Central memory CD4-positive, alpha-beta T cell (primary cell): ENCODE measurements at places on chromosomes 1 and 21.

GRCh38 chr21:25959799-25960198 lies 210.8 kb downstream of the APP start:
- DNase-seq, result no peak

- DNase-seq, result no peak
These were observed 43.1 kb downstream of the FOXO6 start for GRCh38 chr1:41404308-41404761.

GRCh38 chr1:40435471-40435870 lies 14.8 kb upstream of the ZFP69B start:
- no peak for DNase-seq

DNA sequence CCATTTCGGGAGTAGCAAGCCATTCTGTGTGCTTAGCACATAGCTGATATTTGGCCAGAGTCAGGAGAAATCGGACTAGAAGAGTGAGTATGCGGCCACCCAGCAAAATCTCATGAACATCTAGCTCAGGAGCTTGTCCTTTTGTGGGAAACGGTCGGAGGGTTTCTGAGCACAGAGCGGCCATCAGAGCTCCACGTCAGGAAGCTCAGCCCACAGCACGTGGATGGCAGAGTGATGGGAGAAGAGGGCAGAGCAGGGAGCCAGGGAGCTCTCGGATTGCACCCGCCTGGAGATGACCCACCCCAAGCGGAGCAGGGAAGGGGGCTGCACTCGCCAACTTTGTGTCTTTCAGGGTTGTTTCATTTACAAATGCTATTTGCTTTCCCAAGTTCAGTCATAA lies 13.9 kb downstream of the RCAN3 start:
- DNase-seq, result no peak

GRCh38 chr1:88014131-88014530 lies 669.9 kb upstream of the PKN2 start:
- no peak for DNase-seq

GRCh38 chr1:53512807-53513755 lies 53.9 kb downstream of the DMRTB1 start:
- no peak for DNase-seq

GRCh38 chr1:58786927-58787245 lies 3.0 kb upstream of the JUN start:
- DNase-seq, result no peak

- DNase-seq, result no peak
These were observed 4.9 kb downstream of the ARHGEF19 start for GRCh38 chr1:16207318-16208269.

- DNase-seq, result no peak
These were observed 21.4 kb downstream of the GNB1 start for GRCh38 chr1:1869469-1869868.

DNA sequence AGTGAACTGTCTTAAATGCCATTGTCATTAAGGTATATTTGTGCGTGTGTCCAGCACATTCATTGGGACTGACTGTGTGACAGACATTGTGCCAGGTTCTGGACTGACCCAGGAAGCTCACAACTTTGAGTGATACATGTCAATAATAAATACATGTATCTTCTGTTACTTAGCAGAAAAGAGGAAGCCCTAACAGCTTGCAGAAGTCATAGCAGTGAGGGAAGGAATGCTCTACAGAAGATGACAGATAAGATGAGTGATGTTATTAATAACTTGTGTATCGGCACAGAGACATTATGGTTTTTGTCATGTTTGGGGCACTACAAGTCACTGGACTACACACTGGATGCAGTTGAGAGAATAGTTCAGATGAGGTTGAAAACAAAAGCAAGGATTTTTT lies 1.2 kb upstream of the SRSF11 start:
- no peak for DNase-seq

- DNase-seq, result no peak
These were observed 455.6 kb upstream of the ZP4 start for GRCh38 chr1:238346340-238346739.

DNA sequence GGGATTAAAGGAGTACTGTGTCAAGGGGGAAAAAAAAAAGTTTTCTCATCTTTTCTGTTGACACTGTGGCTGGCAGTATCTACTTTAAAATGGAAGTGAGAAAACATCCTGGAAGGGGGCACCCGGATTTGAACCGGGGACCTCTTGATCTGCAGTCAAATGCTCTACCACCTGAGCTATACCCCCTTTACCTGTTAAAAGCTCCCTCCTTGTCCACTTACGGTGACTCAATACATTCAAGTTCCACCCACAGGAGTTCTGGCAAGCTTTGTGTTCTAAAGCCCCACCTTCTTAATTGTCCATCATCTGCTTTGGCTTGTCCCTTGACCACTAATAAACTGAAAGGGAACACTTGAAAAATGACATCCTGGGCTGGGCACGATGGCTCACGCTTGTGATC lies 68.2 kb downstream of the FNBP1L start:
- no peak for DNase-seq

DNA sequence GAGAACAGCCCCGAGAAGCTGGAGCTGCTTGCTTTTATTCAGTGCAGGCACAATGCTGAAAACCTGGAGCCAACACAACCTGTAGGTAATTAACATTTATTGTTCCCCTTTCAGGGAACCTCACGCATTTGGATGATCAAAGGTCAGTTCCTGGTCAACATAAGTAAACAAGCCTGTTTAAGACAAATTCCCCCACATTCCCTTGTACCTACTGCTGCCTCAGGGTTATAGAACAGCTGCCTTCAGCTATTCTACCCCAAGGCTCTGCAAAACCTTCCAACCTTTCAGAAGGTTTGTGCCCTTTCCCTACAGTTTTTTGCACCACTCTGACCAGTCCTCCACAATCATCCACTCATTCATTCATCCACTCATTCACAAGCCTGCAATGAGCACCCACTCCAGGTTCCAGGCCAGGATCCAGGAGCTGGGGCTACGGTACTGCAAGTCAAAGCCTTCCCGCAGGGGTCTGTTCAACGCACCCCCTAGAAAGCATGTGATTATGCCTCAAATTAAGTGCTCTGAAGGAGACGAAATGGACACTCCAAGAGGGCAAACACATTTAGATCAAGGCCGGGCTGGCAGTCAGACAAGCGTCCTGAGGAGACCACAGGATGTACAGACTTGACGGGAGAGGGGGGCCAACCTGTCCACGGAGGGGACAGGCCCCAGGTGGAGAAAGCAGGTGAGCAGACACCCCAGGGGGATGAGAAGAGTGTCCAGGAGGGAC lies 683.9 kb downstream of the MATN1 start:
- no peak for DNase-seq

DNA sequence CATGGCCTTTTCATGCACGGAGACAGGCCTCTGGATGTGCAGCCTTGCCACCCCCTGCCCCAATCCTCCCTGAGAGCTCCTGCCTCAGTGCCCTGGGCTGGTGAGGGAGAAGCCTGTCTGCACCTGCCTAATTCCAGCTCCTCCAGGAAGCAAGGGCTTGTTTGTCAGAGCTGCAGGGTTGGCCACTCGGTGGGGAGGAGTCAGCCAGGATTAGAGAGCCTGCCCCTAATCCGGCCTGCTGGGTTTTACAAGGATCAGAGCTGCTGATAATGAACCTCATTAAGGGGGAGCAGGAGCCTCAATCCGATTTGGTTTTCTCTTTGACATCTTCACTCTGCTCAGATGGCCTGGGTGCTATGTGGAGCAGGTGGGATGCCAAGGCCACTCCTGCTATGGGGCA lies 31.9 kb upstream of the LHX4 start:
- no peak for DNase-seq

DNA sequence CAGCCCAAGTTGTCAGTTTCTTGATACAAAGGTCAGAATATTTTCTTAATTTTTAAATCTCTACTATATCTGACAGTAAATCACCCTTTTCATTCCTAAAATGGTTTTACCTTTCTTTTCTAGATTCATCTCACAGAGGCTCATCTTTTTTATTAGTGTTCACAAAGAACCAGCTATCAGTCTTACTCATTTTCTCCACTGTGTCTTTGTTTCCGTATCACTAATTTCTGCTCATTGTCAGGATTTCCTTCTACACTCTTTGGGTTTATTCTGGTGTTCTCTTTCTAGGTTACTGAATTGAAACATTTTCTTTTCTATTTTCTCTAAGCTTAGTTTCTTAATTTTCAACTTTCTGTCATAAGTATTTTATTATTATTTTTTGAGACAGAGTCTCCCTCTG lies 8.7 kb downstream of the AGPAT3 start:
- no peak for DNase-seq

GRCh38 chr1:166113630-166114029 lies 53.2 kb downstream of the FAM78B start:
- no peak for DNase-seq

GRCh38 chr1:24921938-24922662 lies 8.0 kb downstream of the RUNX3 start:
- DNase-seq, result peak; percentile 75

GRCh38 chr1:6102532-6102845 lies 56.8 kb downstream of the KCNAB2 start:
- DNase-seq, result no peak

- no peak for DNase-seq
These were observed 26.4 kb upstream of the KAZN start for GRCh38 chr1:14571810-14572767.

DNA sequence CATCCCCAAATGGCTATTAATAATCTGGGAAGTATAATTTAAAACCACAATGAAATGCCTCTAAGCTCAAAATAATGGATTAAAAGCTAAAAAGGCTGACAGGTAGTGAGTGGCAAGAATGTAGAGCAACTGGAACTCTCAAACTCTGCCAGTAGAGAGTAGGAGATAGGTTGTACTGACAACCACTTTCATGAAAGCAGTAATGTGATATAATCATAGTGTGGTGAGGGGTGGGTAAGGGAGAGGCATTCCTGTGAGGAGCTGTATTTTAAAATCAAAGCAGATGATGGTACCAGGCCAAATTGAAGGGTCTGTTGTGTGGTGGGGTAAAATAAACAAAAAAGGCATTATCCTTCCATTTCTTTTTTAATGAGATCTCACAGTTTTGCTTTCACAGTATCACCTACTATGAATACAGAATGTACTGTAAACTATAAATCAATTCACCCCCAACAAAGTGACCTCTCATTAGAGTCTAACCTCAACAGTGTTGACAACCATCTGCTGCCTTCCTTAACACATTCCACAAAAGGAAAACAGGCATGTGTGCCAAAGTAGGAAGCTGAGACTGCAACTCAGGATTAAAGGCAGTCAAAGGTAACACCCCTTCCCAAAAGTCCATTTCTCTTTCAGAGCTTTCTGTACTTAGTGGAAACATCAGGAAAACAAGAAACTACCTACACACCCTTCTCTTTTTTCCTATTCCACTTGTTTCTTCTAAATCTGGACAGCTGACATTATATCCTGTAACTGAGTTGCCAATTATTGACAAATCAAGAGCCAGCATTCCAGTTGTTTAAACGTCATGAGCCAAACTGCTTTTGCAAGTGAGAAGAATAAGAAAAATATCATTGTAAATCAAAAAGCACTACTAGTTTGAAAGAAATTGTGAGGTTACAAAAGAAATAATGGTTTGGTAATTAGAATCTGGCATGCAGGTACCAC lies 130.8 kb downstream of the FAF1 start:
- DNase-seq, result no peak

GRCh38 chr1:67165468-67166041 lies 699 bp upstream of the IL23R start:
- DNase-seq, result no peak

DNA sequence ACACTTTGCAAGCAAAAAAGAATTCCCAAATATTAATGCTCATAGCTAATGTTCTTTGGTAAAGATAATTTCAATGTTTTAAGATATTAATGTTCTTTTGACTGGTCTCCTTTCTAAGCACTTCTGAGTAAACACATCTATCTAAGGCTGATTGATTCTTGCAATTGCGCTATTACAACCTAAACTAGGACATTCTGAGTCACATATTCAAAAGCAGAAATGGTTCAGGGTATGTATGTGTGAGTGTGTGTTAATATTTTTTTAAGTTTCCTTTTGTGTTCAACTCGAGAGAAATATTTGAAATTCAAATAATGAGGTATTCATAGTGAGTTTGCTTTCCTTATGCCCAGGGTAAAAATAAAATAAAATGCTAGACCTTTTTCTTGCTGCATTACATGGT lies 203.6 kb upstream of the GRIK3 start:
- DNase-seq, result no peak

DNA sequence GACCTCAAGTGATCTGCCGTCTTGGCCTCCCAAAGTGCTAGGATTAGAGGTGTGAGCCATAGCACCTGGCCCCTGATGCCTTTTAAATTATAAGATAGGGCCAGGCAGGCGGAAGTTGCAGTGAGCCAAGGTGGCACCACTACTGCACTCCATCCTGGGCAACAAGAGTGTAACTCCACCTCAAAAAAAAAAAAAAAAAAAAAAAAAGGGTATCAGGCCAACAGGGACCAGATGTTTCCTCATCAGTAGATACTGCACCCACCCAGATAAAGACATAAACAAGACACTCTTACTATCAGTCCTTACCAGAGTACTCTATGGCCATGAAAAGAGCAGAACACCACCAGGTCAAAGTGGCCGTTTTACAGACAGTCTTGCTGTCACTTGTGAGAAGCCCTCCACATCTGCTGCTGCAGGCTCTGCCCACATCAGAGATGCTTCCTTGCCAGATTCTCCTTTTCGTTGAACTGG lies 3.3 kb downstream of the C21orf58 start:
- no peak for DNase-seq

GRCh38 chr1:118249641-118250040 lies 64.6 kb upstream of the SPAG17 start:
- no peak for DNase-seq

DNA sequence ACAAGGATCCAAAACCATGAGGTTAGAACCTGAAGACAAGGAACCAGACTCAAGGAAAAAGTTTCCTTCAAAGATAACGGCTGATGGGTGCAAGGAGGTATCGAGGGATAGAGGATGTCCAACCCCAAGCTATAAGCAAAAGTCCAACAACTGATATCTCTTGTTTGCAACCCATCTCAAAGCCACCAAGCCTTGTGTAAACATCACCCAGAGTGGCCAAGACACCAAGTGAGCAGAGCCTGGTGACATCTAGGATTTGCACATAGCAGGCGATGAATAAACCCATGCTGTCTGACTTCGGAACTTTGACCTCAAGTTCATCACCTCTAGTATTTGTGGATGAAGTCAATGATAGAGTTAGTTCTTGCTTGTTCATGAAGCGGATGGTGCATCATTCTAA lies 180.7 kb downstream of the ETS2 start:
- DNase-seq, result no peak

DNA sequence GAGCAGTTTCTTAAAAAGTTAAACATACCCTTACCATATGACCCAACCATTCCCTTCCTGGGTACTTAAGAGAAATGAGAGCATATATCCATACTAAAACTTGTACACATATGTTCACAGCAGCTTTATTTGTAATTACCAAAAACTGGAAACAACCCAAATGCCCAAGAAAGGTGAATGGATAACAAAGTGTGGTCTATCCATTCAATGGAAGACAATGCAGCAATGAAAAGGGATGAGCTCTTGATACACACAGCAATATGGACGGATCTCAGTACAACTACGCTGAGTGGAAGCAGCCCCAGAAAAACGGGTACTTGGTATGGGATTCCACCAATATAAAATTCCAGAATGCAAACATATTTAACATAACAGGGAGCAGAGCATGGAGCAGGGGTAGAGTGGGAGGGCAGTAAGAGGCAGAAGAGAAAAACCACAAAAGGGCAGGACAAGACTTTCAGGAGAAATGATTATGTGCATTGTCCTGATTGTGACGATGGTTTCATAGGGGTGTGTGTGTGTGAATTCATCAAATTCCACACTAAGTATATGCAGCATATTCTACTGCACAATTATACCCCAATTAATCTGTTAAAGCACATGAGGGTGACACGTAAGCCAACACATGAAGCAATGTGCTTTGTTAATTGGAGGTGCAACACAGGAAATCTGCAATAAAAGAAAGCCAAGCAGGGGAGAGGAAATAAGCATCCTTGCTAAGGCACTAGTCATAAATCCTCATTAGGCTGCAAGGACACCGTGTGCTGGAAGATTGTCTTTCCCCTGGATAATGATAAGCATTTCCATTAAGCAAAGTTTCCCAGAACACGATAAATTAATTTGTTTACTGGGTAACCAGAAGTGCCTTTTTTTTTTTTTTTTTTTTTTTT lies 113.1 kb upstream of the KRTAP19-8 start:
- DNase-seq, result no peak
